ENCODE measurements at places on chromosomes 16 and 17.

- peak; percentile 72 for DNase-seq
Measured at GRCh38 chr16:30491744-30492308, 19.3 kb downstream of the ITGAL start.

DNA sequence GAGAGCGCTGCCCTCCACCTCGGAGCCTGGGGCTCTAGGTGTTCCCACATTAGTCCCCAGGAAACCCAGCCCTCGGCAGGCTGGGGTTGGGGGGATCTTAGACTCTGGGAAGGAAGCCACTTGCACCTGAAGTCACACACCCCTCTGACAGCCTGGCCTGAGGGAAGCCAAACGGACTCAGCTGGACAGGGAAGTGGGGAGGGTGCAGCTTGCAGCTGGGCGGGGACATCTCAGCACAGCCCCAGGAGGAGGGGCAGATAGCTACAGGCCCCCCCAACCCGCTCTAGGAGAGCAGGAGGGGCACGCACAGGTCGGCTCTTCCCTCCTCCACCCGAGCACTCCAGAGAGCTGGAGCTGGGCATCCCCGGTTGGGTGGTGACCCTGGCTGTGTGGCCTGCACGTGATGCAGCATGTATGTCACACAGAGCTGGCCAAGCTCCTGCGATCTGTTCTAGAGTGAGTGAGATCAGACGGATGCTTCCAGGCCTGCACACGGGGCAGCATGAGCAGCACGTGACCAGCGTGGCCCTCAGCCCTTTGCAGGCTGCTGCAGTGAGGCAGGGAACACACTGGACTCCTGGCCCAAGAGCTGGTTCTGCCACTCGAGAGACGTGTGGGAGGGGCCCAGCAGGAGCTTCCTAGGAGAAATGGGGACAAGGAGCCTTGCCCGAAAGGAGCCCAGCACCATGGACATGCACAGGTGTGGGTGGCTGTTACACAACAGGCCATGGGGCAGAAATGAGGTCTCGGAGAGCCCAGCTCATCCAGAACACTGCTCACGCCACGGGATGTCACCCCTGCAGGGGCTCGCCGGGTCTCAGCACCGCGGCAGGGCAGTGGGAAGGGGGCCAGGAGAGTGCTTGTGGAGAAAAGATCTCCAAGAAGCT is 15.4 kb downstream of the KIFC3 start:
- no peak for DNase-seq

DNA sequence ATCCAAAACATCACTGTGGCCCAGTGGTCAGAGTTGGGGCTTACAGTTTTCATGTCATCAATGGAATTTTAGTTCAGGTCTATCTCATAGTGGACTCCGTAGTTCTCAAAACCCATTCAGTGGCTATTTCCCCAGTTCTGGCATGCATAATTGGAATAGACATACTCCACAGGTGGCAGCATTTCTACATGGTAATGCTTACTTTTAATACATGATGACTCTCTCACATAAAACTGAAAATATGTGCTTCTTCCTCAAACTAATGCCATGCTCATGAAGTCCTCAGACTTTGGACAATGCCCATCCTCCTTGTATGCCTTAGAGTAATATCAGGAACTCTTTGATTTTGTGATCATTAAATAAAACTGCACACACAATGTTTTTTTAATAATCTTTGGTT is 857.4 kb upstream of the GOT2 start:
- DNase-seq, result no peak

DNA sequence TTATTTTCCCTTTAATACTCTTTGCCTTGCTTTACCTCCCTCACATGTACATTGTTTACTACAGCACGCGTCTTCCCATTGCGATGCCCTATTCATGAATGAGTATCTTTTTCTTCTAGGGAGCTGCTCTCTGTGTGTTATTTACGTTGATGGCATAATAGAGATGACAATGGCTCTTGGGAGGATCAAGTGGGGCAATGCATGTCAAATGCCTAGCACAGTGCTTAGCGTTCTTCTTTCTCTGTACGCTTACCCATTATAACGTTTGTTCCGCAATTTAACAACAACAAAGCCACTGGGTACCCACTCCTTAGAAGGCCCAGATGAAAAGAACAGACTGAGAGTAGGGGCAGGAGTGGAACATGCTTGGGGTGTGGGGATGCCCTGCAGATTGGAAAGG is 271.6 kb upstream of the TNRC6C start:
- DNase-seq, result no peak

DNA sequence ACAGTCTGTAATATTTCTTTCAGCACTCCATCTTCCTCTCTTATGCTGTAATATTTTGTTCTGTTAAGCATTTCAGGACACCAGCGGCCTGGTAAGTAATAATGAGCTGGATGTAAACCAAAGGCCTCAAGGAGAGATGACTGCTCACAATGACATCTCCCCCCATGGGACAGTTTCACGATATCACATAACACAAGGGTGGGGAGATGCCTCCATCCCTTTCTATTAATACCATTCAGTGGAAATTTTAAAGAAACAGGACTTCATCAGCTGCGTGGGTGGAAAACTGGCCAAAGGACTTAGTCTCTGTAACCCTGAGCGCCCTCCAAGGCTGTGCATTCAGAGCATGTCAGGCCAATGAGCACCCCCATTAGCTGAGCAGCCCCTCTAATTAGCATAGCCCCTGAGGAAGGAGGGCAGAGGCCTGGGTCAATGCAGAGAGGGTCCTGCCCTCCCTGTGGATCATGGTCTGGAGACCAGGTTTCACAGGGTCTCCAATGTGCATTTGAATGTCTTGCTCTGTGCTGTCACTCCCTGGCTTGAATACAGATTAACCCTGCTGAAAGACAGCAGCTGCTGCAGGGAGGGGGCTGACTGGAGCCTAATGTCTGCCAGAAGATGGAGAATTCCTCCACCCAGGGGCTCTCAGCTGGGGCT is 156.4 kb downstream of the HS3ST2 start:
- DNase-seq, result no peak

DNA sequence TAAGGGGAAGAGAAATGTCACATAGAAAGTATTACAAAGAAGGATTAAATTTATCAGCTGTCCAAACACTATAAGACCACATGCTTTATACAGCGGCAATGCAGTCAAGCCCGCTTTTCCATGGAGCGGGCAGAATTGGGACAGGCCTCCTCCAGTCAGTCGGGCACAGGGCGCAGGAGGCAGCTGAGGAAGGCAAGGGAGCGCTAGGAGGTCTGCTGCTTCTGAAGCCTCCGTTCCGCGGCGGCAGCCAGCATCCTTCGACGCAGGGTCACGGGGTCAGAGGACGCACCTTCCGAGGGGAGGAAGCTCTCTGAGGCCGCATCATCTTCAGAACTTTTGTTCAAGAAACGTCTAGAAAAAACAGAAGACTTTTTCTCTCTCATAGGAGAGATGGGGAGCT is 62.6 kb downstream of the AMFR start:
- DNase-seq, result no peak

GRCh38 chr17:1561420-1562175 is 994 bp downstream of the PITPNA start:
- DNase-seq, result no peak

- no peak for DNase-seq
Measured at GRCh38 chr16:55622930-55623561, 32.7 kb upstream of the SLC6A2 start.

GRCh38 chr17:50765454-50766221 is 1.7 kb downstream of the ANKRD40CL start:
- DNase-seq, result peak; percentile 37

GRCh38 chr16:66113223-66113622 is 253.3 kb upstream of the CDH5 start:
- DNase-seq, result no peak

GRCh38 chr16:2178321-2179106 is 17.9 kb downstream of the CASKIN1 start:
- DNase-seq, result no peak

GRCh38 chr16:89619840-89620239 is 6.4 kb downstream of the DPEP1 start:
- DNase-seq, result no peak

GRCh38 chr17:82021107-82021899 is 1.4 kb downstream of the CENPX start:
- DNase-seq, result peak; percentile 33

DNA sequence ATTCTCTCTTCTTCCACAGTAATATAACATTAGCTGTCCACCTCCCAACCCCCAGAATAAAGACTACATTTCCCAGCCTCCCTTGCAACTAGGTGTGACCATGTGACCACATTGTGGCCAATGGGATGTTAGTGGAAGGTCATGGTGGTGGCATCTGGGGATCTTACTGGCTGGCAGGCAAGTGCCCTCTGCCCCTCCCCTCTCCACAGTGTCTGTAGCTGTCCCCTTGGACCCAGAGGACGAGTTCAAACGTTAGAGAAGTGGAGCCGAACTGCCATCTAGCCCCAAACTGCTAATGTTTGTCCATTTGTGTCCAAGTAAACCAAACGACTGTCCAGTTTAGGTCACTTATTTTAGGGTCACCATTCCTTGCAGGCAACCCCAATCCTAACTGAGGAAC is 26.6 kb upstream of the KCNG4 start:
- DNase-seq, result peak; percentile 0

- DNase-seq, result no peak
Measured at GRCh38 chr17:6452471-6453266, 8.4 kb downstream of the PIMREG start.

DNA sequence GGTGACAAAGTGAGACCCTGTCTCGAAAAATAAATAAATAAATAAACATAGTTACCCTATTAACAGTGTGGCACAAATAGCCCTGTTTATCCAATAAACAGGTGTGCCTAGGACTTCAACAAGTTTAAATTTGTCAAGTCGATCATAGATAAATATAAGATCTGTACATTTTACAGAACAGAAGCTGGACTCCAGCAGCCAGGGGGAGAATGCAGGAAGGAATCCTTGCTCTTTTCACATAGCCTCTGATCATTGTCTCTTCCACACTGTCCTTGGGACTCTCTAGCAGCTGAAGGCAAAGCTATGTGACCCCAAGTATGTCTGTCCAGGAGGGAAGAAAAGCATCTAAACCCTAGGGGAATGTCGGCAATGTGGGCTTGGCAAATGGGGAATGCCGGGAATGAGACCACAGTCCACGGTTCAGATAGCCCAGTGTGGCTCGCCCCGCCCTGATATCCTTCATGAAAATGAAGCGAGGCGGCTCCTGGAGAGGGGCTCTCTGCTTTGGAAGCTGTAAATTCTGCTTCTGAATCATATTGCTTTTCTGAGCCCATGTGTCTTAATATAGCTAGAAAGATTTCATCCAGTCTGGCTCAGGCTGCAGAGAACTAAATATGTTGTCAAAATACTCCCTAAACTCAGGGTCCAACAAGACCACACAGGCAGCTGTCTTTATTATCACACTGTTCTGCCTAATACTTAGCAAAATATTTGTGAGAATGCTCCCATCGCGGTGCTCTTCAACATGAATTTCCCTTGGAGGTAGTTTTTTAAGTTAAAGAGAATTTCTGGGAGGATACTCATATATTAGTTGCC is 24.9 kb upstream of the GRB2 start:
- DNase-seq, result no peak

GRCh38 chr17:59219992-59220327 is 351 bp upstream of the GDPD1 start:
- no peak for DNase-seq

GRCh38 chr17:34542700-34543336 is 36.6 kb upstream of the TMEM132E start:
- no peak for DNase-seq

DNA sequence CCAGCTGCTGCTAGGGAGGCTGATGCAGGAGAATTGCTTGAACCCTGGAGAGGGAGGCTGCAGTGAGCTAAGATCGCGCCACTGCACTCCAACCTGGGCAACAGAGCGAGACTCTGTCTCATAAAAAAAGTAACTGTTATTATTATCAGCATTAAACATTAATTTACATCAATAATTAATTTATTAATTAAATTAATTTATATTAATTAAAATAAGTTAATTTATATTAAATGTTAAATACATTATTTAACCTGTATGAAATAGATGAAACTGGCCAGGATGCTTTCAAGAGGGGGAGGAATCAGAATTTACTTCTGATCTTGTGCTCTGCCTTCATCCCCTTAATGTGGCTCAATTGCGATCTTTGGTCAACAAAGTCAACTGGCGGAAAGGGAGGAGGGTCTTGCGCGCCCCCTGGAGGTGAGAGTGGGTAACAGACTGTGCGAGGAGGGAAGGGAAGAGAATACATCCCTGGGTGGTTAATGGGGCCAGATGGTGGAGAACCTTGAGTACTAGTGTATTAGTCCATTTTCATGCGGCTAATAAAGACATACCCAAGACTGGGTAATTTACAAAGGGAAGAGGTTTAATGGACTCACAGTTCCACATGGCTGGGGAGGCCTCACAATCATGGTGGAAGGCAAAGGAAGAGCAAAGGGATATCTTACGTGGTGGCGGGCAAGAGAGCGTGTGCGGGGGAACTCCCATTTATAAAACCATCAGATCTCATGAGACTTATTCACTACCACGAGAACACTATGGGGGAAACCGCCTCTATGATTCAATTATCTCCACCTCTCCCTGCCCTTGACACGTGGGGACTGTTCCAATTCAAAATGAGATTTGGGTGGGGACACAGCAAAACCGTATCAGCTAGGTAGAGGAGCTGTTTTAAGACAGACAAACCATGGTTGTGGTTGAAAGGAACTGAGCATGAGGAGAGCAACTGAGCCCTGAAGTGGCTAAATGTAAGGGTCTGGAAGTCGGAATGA is 15.7 kb upstream of the CPPED1 start:
- DNase-seq, result peak; percentile 53

DNA sequence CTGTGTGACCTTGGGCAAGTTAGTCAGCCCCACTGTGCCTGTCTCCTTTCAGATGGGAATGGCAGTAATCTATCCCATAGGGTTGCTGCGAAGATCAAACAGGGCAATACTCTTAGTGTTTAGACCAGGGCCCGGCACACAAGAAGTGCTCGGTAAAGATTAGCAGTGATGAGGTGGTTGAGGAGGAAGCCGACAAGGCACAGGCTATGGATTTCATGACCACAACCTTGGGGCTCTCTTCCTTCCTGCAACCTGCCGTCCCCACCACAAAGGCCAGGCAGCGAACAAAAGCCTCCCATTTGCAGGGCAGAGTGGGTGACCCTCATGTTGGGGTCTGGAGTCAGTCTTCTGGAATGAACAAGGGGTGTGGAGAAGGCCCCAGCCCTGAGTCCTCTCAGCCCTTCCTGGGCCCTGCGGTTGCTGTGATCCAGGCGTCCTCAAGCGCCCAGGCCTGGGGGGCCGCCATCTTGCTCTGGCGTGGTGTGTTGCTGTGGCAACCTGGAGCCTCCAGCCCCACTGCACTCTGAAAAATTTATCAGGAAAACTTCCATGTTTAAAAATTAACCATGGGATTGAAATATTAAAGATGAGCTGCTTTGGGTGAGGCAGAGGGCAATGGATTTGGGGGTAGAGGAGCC is 9.8 kb downstream of the ADAM11 start:
- peak; percentile 66 for DNase-seq

GRCh38 chr16:49588729-49589384 is 215.3 kb downstream of the C16orf78 start:
- no peak for DNase-seq

DNA sequence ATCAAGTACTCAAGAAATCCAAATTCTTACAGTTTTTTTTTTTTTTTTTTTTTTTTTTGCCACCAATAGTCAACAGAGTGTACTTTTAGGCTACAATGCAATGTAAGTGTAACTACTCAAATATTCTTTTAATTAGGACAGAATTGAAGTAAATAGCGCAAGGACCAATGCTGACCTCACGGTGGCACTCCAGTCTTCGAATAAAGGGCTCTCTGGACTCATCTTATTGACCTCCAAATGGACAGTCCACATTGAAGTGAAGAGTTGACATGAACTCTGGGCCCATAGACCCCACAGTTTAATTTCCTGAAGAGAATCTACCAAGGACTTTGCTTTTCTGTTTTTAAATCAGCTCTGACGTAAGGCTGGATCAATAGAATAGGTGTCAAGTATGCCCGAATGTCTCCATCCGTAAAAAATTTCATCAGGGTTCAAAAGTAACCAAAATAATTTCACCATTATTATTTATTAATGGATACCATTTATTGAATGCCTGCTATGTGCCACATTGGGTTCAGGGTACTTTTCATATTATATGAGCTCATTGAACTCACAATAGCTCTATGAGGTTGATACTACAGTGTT is 7.3 kb upstream of the DDX52 start:
- DNase-seq, result no peak

Measured in GDM1 (cell line).